ENCODE measurements at places on chromosomes 12 and 14.

DNA sequence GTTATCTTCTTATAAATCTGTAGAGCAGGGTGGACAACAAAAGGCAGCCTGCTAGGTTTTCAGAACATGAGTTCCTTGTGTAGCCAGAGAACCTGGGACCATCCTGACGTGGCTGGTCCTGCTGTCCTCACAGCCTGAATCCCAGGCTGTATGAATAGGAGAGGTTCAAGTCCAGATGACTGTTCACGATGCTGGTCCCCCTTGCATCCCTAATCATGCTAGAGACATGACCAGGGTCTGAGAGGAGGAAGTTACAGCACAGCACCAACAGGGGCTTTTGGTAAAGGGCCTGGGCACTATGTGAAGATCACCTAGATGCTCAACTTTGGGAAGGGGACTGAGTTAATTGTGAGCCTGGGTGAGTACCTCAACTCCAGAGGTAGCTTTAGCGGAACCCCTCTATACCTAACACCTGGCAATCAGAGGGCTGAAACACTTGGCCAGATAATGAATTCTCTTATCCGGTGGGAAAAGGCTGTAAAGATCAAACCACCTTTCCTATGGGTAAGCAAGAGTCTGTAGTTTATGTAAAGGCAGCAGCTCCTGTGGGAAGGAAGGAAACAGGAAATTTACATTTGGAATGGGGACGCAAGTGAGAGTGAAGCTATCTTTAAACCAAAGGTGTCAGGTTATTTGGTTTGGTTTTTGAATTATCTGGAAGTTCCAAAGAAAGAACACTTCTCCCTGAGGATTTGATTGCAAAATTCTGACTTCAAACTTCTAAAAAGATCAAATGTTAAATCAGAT, 112.8 kb downstream of the DAD1 start:
- DNase-seq: no peak

DNA sequence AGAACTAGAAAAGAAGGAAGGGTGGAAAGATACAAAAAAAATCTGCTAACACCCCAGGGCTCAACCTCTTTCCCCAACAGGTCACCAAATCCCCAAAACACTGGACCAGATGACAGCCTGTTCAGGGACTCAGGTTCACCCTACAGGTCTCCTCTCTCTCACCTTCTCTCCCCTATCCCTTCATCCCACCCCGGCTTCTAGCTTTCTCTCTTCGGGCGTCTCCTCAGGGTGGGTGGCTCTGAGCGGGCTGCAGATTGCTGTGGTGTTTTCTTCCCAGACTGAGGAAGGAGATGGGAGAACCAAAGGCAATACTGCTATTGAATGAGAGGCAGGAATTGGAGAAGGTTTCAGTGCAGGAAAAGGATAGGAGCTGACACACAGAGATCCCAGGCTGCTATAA, 39.3 kb downstream of the ANO2 start:
- no peak for DNase-seq

- DNase-seq: no peak
These were observed at the start of gene ACRBP for GRCh38 chr12:6647083-6647604. Gene ACRBP, minus strand, starts transcription at chr12:6647432. Its CDS starts 66 bp downstream, at chr12:6647366.

DNA sequence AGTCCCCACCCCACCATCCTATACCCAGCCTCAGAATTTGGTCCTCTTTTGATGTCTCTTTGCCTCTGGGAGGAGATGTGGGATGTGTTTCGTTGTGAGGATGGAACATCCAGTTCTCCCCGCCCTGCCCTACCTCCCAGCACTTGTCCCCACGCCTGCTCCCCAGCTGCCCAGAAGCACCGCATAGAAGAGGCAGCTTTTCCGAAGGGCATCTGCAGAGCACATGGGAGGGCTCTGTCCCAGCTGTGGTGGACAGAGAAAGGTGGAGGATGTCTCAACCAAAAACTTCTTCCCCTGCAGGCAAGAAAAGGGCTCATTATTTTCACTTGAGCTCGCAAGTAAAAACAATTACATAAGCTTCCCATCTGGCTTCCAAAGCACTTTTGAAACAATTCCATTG, 302.6 kb downstream of the PCNX1 start:
- no peak for DNase-seq

GRCh38 chr12:69474456-69474855, 4.3 kb downstream of the FRS2 start:
- DNase-seq: no peak

GRCh38 chr14:64410084-64410774, 22.1 kb downstream of the MTHFD1 start:
- no peak for DNase-seq

- DNase-seq: no peak
These were observed 152.1 kb downstream of the ADGRD1 start for GRCh38 chr12:131105736-131106348.

DNA sequence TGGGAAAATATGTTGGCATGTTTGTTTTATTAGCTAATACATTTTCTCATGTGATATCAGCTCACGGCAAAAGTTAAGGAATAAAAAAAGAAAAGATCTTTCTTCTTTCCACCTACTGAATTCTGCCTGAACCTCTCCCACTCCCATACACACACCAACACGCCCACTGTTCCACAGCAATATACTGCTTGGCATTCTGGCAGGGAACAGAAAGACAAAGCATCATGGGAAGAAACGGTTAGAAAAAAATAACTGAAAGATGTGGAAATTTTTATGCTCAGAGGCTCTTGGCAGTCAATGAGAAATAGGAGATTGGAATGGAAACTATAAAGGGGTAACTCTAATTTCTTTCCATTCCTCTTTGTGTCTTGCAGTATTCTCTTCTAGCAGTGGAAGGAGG, 268.5 kb downstream of the FOXG1 start:
- no peak for DNase-seq

GRCh38 chr12:68624933-68625332, 14.2 kb downstream of the RAP1B start:
- DNase-seq: no peak

GRCh38 chr12:132078190-132078589, 65.9 kb downstream of the DDX51 start:
- DNase-seq: no peak

All from activated CD4-positive, CD25-positive, alpha-beta regulatory T cell (primary cell).